Ammon's horn (tissue), 1 donor: ENCODE measurements at places on chromosomes 13 and 19.

DNA sequence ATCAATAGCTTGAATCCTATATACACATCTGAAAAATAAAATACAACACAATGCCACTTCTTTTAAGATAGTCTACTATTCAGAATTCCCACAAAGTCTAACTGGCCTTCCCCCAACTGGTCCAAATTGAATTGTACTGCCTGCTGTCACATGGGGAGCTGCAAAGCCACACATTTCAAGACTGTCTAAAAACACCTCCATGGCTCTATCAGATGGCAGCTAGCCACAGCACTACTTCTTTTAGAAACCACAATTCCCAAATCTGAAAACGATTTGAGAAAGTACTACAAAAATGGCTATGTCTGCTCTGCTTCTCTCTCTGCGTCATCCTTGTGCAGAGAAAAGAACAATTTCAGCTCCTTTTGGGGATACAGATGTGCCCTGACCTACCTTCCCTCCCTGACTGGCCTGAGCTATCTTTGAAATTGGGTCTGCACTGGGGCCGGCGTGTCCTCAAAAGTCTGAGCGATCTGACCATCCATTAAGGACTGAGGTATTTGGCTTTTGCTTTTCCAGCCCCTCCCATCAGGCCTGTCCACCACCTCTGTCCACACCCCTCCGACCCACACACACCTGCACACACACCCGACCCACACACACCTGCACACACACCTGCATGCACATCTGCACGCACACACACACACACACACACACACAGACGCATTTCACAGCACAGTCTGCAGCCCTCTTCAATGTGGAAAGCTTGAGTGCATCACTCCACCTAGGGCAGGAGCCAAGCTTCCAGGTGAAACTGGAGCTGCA lies 68.6 kb upstream of the IPO5 start:
- DNase-seq, result no peak

- DNase-seq, result no peak
Observed at GRCh38 chr13:25902891-25903341, 148.9 kb downstream of the SHISA2 start.

DNA sequence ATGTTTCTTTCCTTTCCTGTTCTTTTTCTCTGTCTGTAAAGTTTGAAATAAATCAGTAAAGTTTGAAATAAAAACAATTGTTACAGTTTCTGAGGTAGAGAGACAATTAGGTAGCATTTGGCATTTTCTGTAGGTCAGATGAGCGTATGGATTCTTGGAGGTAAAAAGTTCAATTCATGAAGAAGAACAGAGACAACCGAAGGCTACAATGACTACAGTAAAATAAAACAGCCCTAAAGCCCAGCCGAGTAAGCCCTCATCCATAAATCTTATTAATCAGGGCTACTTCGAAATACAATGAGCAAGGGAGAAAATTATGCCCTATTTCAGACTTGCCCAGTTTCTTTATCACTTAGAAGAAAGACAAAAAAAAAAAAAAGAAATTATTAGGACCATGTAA lies 941.9 kb upstream of the SLC10A2 start:
- no peak for DNase-seq

DNA sequence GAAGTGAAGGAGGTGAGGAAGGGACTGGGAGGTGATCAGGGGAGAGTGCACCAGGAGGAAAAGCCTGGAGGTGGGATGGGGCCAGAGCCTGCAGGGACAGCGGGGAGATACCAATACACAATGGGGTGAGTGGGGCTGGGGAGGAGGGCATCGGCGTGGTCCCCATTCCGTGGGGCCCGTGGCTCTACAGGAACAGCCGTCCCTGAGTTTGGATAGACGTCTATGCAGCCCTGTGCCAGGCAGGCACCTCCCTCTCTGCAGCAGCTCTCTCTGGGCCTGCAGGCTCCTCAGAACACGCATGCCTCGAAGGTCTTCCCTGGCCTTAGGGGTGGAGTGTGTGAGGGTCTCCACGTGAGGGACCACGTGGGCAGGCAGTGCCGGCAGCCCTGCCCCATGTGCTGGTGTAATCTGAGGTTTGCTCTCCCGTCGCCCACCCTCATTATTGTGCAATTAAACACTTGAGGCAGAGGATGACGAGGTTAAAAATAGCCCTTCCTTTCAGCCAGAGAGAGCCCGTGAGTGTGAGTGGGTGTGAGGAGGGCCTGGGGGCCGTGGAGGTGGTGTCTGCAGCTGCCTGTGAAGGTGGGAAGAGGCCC lies 16.5 kb downstream of the C2CD4C start:
- DNase-seq, result no peak

DNA sequence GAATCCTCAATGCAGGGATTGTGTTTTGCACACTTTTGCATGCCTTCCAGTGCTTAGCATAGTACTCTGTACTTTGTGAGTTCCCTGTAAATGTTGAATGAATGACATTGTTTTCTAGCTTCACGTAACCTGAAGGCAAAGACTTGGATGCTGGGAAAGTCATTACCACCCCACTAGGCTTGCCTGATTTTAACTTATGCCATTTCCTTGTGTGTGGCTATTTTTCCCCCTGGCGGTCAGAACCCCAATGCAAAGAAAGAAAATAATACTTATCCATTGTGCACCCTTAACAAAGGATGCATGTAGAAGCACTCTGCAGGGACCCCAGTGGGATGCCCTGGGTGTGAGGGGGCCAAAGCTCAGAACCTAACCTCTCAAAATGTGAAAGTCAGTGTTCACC lies 1.2 kb upstream of the ENOX1 start:
- peak; percentile 55 for DNase-seq

DNA sequence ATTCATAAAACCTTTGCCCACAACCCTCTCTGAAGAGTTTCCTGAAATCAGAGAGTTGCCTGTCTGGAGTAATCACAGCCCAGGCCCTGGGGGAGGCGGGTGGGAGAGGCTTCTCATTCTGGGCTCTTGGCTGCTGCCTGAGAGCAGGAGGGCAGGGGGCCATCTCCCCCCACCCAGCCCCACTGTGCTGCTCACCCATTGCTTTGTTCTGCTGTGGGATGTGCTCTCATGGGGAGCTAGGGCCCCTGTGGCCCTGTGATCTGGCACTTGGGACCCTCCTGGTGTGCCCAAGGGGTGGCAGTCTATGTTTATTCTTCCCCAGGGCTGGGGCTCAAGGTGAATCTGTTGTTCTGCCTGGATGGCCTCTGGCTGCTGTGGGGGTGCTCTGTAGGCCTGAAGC lies 6.1 kb downstream of the KCTD15 start:
- no peak for DNase-seq

DNA sequence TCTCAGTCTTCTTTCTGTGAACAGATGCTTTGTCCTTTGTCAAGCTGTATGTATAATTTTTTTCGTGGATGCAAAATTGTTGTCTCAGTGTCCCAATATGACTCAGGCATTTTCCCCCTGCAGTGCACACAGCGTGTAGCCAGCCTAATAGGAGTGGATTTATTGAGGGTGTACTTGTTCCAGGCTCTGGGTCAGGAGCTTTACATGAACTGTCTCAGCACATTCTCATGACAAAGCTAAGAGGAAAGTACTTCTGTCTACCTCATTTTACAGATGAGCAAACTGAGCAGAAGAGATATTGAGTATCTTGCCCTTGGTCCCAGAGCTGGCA lies 50.8 kb downstream of the STK24 start:
- DNase-seq, result no peak

- no peak for DNase-seq
Observed at GRCh38 chr13:46739447-46740098, 57.4 kb downstream of the ESD start.

GRCh38 chr13:112071102-112071722 lies 4.3 kb downstream of the SOX1 start:
- DNase-seq, result no peak

GRCh38 chr13:64937302-64937701 lies 2292.8 kb downstream of the PCDH9 start:
- DNase-seq, result no peak

GRCh38 chr19:14409146-14410023 lies 9.8 kb downstream of the DDX39A start:
- no peak for DNase-seq

GRCh38 chr19:53900191-53900860 lies 8.8 kb upstream of the CACNG7 start:
- no peak for DNase-seq

- peak; percentile 98 for DNase-seq
Observed at GRCh38 chr19:47428177-47428894, 9.0 kb upstream of the MEIS3 start.

DNA sequence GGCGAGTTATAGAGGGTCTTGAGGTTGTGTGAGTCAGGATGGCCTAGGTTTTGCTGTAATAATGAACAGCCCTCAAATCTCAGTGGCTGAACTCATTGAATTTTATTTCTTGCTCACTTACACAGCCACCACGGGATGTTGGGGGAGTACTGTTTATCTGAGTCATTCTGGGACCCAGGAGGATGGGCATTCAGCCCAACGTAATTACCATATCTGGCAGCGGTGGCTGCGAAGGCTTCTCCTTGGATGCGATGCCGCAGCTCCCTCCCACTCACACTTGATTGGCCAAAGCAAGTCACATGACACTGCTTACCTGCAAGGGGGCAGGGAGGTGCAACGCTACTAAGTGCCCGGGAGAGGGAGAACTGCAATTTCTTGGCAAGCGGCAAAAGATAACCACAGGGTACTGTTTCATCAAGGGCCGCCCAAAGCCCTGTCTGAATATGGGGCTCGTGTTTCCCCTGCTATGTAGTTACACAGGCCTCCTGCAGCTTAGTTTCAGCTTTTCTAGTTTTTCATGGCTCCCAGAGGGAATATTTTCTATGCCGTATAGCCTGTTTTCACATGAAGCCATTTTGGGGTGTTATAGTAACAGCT lies 19.9 kb downstream of the ZSWIM9 start:
- peak; percentile 86 for DNase-seq

GRCh38 chr13:21012841-21013681 lies 48.3 kb downstream of the LATS2 start:
- DNase-seq, result no peak

- no peak for DNase-seq
Observed at GRCh38 chr13:66424422-66424821, 805.7 kb downstream of the PCDH9 start.

DNA sequence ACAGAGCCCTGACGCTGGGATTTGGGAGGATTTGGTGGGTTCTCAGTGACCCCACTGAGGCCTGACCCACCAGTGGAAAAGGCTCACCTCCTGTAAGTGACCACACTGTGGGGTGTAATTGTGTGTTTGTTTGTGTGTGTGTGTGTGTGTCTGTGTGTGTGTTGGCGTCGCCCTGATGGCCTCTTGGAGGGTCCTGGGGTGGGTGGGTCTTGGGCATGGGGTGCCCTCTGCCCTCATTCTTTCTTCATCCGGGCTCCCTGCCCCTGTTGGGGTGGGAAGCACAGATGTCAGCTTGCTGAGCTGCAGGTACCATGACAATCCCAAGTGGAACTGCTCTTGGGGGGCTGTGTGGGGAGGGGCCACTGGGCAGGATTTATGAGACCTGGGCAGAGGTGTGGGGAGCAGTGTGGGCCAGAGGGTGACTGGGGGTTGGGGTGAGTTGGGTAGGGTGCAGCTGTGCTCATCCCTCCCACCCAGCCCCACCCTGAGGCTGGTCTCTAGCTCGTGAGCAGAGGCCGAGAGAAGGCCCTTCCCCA lies 22.8 kb downstream of the WTIP start:
- DNase-seq, result no peak

DNA sequence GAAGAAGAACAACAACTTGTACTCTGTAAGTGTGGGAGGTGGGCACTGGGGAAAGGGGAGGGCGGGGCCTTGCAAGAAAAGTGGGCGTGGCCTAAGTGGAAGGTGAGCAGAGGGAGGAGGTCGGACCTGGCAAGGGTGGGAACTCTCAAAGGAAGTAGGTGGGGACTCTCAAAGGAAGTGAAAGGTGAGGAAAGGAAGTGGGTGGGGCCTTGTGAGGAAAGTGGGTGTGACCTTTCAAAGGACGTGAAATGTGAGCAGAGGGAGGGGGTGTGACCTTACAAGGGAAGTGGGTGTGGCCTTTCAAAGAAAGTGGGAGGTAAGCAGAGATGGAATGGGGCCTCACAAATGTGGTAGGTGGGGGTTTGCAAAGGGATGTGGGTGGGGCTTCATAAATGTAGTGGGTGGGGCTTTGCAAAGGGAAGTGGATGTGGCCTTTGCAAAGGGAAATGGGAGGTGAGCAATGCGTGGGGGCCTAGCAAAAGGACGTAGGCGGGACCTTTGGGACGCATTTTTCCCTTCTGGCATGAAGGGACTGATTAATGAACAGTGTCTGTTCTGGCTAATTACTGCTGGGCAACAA lies 25.9 kb downstream of the ACSBG2 start:
- DNase-seq, result no peak

DNA sequence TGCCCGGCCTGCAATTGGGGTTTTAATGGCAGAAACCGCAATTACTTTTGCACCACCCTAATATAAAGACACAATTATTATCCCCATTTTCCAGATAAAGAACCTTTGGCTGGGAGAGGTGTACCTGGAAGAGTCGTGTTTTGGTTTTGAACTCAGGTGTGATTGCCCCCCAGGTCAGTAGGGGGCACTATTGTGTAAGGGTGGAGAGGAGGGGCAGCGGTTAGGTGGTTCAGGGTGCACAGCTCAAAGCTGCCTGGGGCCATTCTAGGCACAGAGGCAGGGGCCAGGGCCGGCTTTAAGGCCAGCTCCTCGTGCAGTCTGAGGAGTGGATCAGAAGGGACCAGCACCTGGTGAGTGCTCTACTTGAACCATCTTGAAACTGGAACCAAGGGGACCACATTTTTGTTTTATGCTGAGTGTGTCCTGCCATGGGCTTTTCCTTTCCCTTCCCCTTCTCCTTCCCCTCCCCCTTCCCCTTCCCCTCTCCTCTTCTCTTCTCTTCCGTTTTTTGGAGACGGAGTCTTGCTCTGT lies 5.8 kb upstream of the FCGRT start:
- peak; percentile 54 for DNase-seq

DNA sequence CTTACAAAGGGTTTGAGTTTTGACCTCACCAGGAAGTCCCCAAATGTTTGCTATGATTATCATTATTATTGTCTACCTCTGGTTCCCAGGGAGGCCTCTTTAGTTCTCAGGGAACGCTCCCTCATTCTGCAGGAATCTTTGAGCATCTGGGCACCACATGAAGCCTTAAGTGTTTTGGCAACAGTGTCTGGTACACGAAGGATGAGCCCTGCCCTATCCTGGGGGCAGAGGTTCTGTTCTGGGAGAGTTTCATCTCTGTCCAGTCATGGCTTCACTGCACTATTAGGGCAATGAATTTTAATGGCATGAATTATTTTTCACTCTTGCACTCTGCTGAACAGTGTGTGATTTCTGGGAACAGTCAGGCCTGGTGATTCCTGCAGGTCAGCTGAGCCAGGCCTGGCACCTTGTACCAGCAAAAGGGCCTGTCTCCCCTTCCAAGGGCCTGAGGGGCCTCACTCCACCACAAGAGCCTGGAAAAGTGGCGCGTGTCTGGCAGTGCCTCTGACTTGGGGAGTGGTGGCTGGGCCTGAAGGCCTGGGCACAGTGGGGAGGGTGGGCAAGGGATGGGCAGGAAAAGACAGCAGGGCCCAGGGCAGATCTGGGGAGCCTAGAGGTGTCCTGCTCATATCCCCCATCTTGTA lies 4.6 kb downstream of the FAM187B start:
- DNase-seq, result no peak

- DNase-seq, result peak; percentile 60
Observed at GRCh38 chr19:40549007-40549708, 27.5 kb upstream of the SHKBP1 start.

- no peak for DNase-seq
Observed at GRCh38 chr13:112028481-112028880, 38.5 kb upstream of the SOX1 start.
